ENCODE measurements at places on chromosomes 7 and 10. TPM values are rescaled to one million over a fixed set of nuclear protein-coding genes. Genes with fewer than 3 reads are reported as not detected.
A peak's percentile ranks its signal among the peaks of the same experiment; 100 is the strongest.

DNA sequence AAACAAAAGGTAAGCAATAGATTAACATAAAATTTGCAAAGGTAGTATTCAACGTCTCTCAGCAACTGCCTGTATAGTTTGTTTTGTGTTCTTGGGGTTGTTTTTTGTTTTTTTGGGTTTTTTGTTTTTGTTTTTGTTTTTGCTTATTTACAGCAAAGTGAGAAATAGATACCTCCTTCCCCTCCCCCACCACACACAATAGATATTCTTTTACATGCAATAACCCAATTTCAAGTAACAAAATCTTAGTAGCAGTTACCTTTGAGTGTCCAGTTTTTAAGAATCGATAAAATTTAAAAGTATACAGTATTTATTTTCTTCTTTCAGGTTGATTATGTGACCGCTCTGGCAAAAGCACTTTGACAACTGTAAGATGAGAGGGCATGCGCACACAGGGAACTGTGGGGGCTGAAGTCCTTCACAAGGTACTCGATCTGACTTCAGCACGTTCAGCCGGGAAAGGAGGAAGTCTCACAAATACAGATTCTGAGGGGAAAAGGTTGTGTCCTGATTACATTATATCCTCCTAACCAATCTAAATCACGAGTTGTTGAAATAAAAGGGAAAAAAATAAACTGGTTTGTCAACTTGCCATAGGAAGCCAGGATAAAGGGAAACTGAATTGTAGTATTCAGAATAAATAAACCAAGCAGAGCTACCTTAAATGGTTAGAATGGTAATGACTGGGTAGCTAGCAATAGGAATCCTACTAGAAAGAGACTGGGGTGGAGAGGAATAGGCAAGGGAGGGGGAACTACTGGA is 47.8 kb downstream of the CPEB3 start:
- DNase-seq, result peak; percentile 66

- DNase-seq, result no peak
Measured at GRCh38 chr7:103597606-103598005, 151.6 kb upstream of the SLC26A5 start.

DNA sequence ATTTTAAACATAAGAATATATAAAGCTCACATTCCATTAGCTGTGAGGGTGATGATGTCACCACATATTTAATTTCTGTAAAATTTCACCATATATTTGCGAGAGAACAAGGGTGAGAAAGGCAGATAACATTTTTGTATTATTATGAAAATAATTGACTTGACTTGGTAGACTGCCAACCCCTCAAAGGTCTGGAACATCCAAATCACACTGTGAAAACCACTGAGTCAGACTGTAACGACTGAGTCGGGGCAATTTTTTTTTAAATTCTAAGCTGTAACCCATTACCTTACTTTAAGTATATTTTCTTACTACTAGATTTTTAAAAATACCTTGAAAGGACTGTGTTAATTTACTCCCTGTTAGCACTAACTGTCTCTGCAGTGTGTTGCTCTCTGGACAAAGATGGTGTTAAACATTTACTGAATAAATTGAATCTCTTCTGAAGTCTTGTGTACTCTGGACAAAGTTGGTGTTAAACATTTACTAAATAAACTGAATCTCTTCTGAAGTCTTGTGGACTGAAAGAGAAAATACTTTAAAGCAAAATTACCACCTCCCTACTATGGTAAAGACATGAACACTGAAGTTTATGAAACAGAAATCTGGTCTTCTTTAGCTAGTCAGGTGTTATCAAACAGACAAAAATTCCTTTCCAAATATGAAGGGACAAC is 14.1 kb downstream of the PDZD8 start:
- no peak for DNase-seq

DNA sequence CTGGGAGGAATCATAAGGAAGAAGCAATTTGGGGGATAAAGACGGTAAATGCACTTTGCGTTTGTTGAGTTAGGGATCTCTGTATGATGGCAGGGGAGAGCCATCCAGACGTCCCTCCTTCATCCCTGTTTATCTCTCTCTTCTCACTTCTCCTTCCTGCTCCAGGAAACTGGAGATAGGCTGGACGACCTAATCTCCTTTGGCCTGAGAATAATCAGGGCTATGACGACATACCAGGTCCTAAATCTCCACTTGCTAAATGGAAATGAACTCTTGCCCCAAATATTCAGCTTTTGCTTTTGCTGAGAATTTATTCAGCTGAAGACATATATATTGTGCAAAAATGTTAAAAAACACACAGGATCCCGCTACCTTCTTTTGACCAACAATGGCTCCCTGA is 182.9 kb upstream of the INHBA start:
- no peak for DNase-seq

- DNase-seq, result peak; percentile 52
Measured at GRCh38 chr7:85261336-85261735, 74.5 kb upstream of the SEMA3D start.

DNA sequence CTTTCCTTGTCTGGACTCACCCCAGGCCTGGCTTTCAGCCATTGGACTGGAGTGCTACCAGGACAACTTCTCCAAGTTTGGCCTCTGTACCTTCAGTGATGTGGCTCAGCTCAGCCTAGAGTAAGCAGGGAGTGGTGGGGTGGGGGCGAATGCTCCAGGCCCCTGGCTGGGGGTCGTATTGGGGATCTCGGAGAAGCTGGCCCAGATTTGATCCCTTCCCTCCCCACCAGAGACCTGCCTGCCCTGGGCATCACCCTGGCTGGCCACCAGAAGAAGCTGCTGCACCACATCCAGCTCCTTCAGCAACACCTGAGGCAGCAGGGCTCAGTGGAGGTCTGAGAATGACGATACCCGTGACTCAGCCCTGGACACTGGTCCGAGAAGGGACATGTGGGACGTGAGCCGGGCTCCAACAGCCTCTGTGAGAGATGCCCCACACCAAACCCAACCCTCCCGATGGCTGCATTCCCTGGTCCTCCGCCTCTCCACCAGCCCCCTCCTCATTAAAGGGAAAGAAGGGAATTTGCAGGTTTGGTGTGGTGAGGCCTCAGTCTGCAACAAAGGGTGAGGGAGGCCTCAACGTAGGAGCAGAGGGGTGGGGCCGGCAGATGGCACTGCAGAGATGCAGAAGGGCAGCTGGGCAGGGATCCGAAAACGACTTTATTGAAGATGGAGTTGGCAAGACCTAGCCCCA is 14.8 kb downstream of the TRPV6 start:
- no peak for DNase-seq

- DNase-seq, result no peak
Measured at GRCh38 chr7:135283959-135284638, 50.5 kb downstream of the STRA8 start.

- DNase-seq, result no peak
Measured at GRCh38 chr10:1292611-1293031, 236.4 kb downstream of the WDR37 start.

The TMEM184A gene
- polyA plus RNA-seq, result 5.5 TPM

The FXYD4 gene
- not detected for polyA plus RNA-seq

The ADRA2A gene
- not detected for polyA plus RNA-seq

The C7orf25 gene
- polyA plus RNA-seq, result 6.1 TPM

The CLRN3 gene
- not detected for polyA plus RNA-seq

The OR2F1 gene
- not detected for polyA plus RNA-seq

The PLPP4 gene
- 0.39 TPM for polyA plus RNA-seq

The ZNF775 gene
- 1.1 TPM for polyA plus RNA-seq

Data from mammary epithelial cell (primary cell).